Stimulated activated CD8-positive, alpha-beta memory T cell treated with anti-CD3 and anti-CD28 coated beads, Interleukin-4, amount 100 ng/mL, for 48 hours (primary cell): ENCODE measurements at places on chromosomes 2 and 18.
A peak's percentile ranks its signal among the peaks of the same experiment; 100 is the strongest.

DNA sequence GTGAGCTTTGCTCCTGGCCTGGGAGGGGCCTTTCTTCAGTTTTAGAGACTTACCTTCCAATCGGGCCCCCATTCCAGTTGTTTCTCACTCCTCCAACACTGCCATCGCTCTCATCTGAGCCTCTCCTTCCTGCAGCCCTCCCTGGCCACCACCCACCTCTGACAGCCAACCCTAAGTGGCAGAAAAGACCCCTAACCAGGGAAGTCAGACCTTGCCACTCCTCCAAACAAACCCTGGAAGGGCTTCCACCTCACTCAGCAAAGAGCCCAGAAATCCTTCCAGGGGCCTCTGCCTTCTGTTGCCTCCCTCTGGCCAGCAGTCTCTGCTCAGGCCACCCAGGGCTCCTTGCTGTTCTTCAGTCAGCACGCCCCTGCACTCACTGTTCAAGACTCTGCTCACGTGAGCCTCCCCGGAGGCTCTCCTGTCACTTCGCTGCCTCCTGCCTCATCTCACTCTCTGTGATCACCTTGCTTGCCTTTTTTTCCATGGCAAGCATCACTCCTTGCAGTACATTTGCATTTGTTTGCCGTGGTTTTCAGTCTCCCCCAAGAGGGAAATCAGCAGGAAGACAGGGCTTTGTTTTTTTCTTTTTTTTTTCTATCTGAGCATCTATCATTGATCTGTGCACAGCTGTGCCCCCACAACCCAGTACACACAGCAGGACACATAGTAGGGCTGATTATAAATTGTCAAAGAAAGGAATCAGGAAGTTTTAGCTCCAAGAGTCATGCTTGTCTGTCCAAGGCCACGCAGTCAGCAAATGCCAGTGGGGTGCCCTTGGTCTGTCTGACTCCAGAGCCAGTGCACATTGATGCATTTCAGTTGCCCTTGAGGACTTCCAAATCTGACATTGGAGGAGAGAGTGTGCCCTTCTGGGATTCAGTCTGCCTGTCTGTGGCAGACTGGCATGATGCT is 83.9 kb downstream of the INHBB start:
- peak; percentile 11 for DNase-seq

DNA sequence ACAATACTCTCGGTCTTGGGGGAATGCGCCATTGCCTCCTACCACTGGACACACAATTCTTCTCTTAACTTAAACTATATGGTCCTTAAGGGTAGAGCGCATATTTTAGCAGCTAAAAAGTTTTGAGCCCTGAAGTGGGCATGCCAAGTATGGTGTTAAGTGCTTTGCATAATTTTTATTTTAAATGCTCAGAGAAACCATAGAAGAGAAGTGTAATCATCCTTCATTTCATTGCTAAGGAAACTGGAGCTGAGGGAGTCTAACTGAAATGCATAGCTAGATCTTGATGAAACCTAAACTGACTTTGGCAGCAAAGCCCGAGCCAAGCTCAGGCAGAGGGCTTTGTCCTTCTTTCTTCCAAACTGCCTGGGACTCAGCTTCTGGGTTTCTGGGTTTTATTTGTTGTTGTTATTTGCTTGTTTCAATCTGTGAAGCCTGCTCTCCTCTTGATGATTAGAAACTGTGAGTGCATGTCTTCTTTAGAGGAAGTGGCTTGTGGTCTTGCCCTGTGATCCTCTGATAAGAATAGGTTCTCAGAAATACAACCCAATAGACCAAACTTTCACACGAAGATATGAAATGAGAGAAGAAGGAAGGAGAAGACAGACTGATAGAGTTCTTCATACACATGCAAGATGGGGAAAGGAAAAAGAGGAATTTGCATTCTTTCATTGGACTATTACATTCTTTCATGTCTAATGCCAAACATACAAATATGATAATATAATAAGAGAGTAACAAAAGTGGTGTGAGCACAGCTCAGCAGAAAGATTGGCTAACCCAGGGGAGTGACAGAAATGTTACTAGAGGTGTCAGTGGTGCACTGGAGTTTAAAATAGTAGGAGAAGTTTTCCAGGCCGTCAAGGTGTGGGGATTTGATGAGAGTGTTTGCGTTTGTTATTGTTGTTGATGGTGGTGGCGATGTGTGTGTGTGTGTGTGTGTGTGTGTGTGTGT is 7.5 kb upstream of the RNF144A start:
- no peak for DNase-seq

- DNase-seq: peak; percentile 20
These were observed 6.0 kb downstream of the ITM2C start for GRCh38 chr2:230870544-230871360.

GRCh38 chr18:42113529-42114191 is 158.6 kb downstream of the PIK3C3 start:
- DNase-seq: no peak
